DMS79 treated with DMSO at 0.1 percent for 48 hours (cell line): ENCODE measurements at places on chromosomes 1 and 21.

- no peak for DNase-seq
Observed at GRCh38 chr1:17094664-17095063, 24.6 kb downstream of the PADI2 start.

- no peak for DNase-seq
Observed at GRCh38 chr1:228210076-228210651, 2.3 kb downstream of the OBSCN start.

- peak; percentile 28 for DNase-seq
Observed at GRCh38 chr21:41677671-41678015, 89.2 kb downstream of the RIPK4 start.

DNA sequence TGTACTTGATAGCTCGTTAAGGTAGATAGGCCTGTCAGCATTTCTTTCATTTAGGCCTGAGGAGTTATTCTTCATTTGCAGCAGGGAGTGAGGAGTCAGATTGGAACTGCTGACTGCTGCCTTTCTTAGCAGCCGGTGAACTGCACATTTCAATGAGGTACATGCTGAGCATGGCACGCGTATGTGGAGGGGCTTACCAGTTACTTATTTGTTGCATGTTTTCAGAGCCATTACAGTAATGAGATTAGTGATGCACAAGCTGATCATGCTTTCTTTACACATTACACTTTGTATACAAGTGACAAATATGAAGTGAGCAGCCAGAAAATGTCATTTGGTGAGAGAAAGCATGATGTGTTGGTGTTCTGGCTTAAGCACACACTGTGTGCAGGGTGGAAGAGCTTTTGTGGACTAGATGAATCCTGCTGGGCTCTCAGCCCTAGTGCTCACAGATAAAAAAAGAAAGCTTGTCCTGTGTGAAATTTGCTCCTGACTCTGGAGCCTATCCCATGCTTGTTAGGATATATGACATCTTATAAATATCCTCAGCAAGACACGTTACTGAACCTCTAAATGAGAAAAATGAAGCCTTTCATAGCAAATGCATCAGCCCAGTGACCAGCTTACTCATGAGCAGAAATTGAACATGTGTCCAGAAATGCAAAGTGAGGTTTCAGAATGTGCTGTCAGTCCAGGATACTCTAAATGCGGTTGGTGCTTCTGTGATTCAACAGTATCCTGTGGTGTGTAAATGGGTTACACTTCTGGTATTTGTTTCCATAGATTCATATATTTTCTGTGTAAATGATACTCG lies 574.7 kb upstream of the ADGRL2 start:
- no peak for DNase-seq

DNA sequence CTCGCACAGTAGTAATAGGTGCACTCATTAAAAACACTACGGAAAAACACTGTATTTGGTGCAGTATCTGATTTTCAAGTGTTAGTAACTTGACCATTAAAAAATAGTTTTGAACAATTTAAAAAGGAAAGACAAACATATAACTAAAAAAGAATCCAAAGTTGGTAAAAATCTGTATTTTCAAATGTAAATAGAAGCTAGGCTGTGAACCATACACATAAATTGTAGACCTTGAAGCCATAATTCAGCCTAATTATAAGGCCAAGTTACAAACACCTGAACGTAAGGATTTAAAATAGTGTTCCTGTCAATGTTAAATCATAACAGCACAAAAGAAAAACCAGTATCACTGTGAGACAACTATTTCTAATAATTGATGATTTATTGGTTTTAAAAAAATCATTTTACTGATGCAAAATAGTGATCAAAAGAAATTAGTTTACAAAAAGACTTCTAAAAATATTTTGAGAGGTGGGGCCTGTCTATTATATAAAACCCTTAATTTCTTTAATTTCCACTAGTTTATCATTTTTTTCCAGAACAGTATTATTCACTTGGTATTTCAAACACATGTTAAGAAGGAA lies 4.5 kb downstream of the IRF2BP2 start:
- no peak for DNase-seq

DNA sequence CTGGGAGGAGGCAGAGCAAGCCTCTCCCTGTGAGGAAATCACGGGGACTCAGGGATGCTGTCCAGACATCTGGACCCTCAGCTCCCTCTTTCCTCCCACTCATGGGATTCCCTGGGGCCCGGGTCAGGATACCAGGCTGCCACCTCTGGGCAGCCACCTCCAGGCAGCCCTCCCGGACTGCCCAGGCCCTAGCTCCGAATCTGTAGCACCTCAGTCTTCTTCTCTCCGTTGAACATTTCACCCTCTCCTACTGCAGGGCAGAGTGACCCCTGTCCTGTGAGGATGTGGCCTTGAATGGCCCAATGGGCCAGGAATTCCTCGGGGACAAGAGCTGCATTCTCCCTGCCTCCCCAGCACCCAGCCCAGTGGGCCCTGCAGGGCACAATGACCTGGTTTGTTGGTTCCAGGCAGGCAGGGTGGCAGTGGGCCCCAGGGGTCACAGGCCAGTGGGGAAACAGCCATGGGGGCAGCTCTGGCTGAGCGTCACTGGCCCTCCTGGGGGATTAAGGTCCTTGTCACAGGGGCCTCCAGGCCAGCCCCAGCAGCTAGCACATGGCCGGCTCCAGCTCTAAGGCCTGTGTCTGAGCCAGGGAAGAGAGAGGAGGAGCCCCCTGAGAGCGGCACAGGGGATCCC lies 9.5 kb upstream of the TTC34 start:
- no peak for DNase-seq
